Prostate gland (tissue), 2 donors: ENCODE measurements at places on chromosomes 12 and 14. TPM values are rescaled to one million over a fixed set of nuclear protein-coding genes. Genes with fewer than 3 reads are reported as not detected.

DNA sequence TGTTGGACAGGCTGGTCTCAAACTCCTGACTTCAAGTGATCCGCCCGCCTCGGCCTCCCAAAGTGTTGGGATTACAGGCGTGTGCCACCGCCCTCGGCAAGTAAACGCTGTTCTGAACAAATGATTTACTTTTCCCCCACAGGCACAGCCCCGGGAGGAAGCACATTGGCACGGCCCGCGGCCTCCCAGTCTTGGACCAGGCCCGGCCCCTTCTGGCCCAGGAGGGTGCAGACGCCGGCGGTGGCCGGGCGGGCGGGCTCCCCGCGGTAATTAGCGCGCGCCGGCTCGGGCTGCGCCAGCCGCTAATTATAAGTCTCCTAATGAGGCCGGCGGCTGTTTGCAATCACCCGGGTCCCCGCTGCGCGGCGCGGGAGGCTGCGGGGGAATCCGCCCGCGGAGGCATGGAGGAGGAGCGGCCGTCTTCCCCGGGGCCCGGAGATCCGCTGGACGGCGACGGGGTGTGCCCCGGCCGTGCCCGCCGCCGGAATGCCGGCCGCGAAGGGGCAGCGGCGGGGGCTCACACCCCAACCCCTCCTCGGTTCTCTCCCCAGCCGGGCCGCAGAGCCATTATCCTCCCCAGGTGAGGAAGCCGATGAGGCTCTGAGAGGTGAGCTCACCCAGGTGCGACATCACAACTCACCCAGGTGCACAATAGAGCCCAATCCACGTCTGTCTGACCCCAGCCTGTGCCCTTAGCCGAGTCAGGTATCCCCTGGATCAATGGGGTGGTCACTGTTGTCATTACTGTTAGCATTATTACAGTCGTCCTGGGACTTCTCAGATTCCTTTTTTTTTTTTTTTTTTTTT, 3.3 kb upstream of the POP5 start:
- H3K4me1 ChIP-seq: peaks cover 7% of the 10 kb centered on the region
- peak; percentile 9 for DNase-seq
- no peaks in the 10 kb centered on the region for H3K36me3 ChIP-seq
- peak overlapping the region; percentile 33 for H3K4me3 ChIP-seq
- no peaks in the 10 kb centered on the region for H3K27me3 ChIP-seq

DNA sequence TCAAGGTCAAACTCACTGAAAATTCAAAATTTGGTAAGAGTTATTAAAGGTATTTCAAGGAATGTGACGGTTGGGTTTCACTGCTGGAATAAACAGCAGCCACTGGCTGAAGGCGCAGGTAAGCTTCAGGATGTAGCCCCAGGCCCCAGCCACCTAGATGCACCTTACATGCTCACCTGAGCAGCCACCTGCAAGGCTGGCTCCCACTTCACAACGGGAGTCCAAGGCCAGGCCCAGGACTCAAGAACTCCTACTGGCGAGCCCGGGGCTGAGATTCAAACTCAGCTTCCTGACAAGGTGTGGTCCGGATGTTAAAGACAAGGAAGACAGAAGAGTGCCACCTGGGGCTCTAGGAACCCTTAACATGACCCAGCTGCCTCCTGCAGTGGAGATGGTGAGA, 78.4 kb downstream of the ITPK1 start:
- no peaks in the 10 kb centered on the region for H3K36me3 ChIP-seq
- no peak overlapping the region for H3K27ac ChIP-seq
- peaks cover 22% of the 10 kb centered on the region for H3K4me1 ChIP-seq
- no peak overlapping the region for H3K4me3 ChIP-seq
- DNase-seq: no peak

DNA sequence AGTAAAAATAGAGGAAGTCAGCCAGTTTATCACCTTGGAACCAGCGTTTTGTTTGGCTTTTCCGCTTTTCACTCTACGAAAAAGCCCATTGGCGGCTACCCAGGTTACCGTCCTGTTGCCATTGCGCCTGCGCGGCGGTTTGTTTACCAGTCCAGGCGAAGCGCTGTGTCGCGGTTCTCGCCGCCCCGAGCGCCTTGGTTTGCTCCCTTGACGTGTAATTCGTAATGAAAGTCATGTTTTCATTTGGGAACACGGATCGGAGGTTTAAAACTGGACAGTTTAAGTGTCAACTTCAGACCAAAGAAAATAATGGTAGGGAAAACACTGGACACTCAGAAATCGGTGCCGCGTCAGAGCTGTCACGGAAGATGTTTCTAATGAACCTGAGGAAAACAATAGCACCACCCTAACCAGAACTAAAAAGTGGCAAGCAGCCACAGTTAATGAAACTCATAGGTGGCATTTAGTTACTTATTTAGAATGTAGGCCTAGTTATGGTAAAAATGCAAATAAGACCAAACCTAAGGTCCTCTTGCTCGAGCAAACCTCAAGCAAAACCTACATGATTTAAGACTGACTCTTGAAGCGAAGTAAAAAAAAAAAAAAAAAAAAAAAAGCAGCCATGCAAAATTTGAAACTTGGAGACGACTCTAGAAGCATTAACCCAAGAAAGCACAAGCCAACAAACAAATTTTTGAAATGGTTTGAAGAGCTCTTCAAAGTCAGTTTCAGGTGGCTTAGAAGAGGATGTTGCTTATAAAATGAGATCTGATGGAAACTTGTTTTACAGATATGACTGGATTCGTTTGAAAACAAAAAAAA, 790 bp upstream of the GPR19 start:
- DNase-seq: peak; percentile 88
- no peaks in the 10 kb centered on the region for H3K4me1 ChIP-seq
- peak overlapping the region; percentile 94 for H3K27ac ChIP-seq
- peak overlapping the region; percentile 52 for H3K4me3 ChIP-seq
- H3K27me3 ChIP-seq: no peaks in the 10 kb centered on the region

DNA sequence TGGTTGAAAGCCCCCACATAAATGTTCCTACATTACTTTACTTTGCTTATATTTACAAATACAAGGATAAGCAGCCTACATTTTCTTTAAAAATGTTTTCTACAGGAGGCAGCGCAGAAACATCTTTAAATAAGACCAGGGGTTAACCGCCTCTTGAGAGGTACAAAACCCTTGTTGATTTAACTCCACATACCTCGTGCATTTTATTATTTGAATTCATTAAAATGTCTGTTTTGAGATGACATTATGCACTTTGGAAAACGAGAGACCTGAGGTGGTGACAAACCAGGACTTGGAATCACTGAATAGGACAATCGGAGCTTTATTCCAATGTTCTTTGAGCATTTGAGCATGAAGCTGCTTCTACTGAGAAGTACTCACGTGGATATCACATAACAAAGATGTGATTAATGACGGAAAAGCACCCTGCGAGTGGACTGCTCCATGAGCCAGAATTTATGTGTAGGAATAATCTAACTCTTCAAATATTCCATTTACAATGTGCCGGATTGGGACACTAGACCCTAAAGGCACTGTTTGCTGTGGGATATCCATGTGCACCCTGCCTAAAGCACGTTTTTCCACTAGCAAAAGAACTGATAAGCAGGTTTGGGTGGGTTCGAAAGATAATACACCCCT, 746 bp upstream of the DUSP16 start:
- H3K27me3 ChIP-seq: no peaks in the 10 kb centered on the region
- H3K4me1 ChIP-seq: peaks cover 3% of the 10 kb centered on the region
- DNase-seq: no peak
- no peaks in the 10 kb centered on the region for H3K36me3 ChIP-seq

DNA sequence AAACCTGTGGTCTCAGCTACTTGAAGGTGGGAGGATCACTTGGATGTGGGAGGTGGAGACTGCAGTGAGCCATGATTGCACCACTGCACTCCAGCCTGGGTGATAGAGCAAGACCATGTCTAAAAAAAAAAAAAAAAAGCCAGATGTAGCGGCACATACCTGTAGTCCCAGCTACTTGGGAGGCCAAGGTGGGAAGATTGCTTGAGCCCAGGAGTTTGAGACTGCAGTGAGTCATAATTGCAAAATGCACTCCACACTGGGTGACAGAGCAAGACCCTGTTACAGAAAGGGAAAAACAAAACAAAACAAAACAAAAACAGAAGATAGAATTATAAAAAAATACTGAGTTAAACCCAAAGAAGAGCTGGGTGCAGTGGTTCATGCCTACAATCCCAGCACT, 29.1 kb upstream of the APOF start:
- no peaks in the 10 kb centered on the region for H3K4me1 ChIP-seq
- H3K4me3 ChIP-seq: no peak overlapping the region

DNA sequence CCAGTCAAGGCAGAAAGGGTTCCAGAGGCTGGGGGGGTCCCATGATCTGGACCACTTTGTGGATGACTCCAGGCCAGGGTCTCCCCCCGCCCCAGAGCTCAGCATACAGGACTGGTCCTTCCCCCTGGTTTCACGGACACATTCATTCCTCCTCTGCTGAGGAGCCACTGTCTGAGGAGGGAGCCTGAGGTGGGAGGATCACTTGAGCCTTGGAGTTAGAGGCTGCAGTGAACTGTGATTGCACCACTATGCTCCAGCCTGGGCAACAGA, 6.8 kb downstream of the TESC start:
- no peaks in the 10 kb centered on the region for H3K4me1 ChIP-seq
- no peaks in the 10 kb centered on the region for H3K27me3 ChIP-seq
- H3K27ac ChIP-seq: no peak overlapping the region
- no peaks in the 10 kb centered on the region for H3K36me3 ChIP-seq
- no peak for DNase-seq

Gene TRIM9
- 6.5 TPM for total RNA-seq

GRCh38 chr12:89181271-89181920, 170.9 kb downstream of the DUSP6 start:
- DNase-seq: no peak
- no peak overlapping the region for H3K27ac ChIP-seq
- no peaks in the 10 kb centered on the region for H3K36me3 ChIP-seq
- no peaks in the 10 kb centered on the region for H3K27me3 ChIP-seq

Gene C12orf54
- total RNA-seq: 6.0 TPM

DNA sequence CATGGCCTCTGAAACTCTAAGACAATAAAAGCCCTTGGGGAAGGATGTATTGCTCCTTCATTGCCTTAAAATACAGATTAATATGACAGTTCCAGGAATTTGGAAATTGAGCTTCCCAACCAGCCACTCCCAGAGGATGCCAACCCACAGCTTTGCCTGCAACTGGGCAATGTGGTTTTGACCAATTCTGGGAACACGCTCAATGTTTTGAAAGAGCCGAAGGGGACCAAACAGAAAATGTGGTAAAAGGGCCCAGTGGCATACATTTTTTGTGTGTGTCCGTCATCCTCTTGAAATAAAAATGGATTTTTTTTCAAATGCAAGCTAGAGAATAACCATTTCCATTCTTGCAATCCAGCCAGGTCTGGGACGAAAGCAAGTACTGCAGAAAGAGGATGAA, 88.3 kb upstream of the PLEKHG7 start:
- H3K4me1 ChIP-seq: no peaks in the 10 kb centered on the region
- no peak overlapping the region for H3K4me3 ChIP-seq
- no peaks in the 10 kb centered on the region for H3K27me3 ChIP-seq
- no peak for DNase-seq
- H3K27ac ChIP-seq: no peak overlapping the region

DNA sequence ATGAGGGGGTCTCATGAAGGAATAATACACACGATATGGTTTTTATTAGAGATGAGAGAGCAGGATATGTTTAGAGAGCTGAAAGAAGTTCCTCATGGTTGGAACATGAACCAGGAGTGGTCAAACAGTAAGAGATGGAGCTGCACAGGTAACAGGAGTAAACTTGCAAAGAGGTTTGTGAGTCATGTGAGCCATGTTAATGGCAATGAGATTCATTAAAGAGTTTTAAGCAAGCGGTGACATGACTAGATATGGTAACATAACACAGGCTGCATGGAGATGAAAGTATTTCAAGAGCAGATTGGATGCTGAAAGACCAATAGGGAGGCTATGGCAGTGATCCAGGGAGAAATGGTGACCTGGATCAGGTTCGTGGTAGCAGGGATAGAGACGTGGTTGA, 62.6 kb upstream of the SSTR1 start:
- no peak overlapping the region for H3K4me3 ChIP-seq
- H3K27ac ChIP-seq: no peak overlapping the region
- H3K4me1 ChIP-seq: no peaks in the 10 kb centered on the region
- H3K36me3 ChIP-seq: no peaks in the 10 kb centered on the region
- no peak for DNase-seq

Gene NRIP2
- total RNA-seq: 8.7 TPM

GRCh38 chr14:64649383-64649998, 54.7 kb upstream of the PLEKHG3 start:
- no peak overlapping the region for H3K4me3 ChIP-seq
- DNase-seq: no peak
- no peaks in the 10 kb centered on the region for H3K36me3 ChIP-seq
- no peak overlapping the region for H3K27ac ChIP-seq
- no peaks in the 10 kb centered on the region for H3K4me1 ChIP-seq

GRCh38 chr14:69776875-69777453, 10.0 kb downstream of the SRSF5 start:
- no peak for DNase-seq
- H3K27ac ChIP-seq: no peak overlapping the region
- no peaks in the 10 kb centered on the region for H3K27me3 ChIP-seq
- no peaks in the 10 kb centered on the region for H3K36me3 ChIP-seq
- H3K4me1 ChIP-seq: no peaks in the 10 kb centered on the region

Gene DAO
- not detected for total RNA-seq

- H3K27me3 ChIP-seq: no peaks in the 10 kb centered on the region
- no peaks in the 10 kb centered on the region for H3K36me3 ChIP-seq
- no peak for DNase-seq
- H3K27ac ChIP-seq: no peak overlapping the region
- no peak overlapping the region for H3K4me3 ChIP-seq
These were observed 107.0 kb downstream of the HELB start for GRCh38 chr12:66409195-66409871.

- no peaks in the 10 kb centered on the region for H3K36me3 ChIP-seq
- no peaks in the 10 kb centered on the region for H3K4me1 ChIP-seq
- H3K27ac ChIP-seq: no peak overlapping the region
- H3K4me3 ChIP-seq: no peak overlapping the region
- DNase-seq: no peak
These were observed 36.6 kb upstream of the CIT start for GRCh38 chr12:119913536-119914330.

Gene DUSP6
- total RNA-seq: 30.6 TPM

DNA sequence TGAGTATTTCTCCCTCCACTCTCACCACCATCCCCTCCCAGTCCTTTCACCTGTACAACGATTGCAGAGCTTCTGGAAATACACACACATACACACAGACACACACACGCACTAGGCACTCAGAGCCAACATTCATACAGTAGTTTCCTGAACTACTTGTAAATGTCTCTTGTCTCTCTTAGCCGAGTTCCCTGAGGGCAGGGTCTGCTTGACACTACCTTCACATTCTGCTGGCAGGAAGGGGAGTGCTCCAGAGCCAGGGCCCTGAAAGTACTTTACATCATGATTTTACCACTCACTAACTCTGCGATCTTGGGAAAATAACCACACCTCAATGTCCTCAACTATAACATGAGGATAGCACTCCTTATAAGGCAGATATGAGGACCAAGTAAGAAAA, 82.7 kb downstream of the GAS2L3 start:
- H3K27me3 ChIP-seq: no peaks in the 10 kb centered on the region
- H3K27ac ChIP-seq: no peak overlapping the region
- DNase-seq: no peak
- H3K4me1 ChIP-seq: no peaks in the 10 kb centered on the region
- no peaks in the 10 kb centered on the region for H3K36me3 ChIP-seq
- H3K4me3 ChIP-seq: no peak overlapping the region
